ENCODE measurements at places on chromosomes 16 and 17.

- H3K4me3 ChIP-seq: peak overlapping the region; percentile 71
- peaks cover 27% of the 10 kb centered on the region for H3K36me3 ChIP-seq
Observed at GRCh38 chr17:77445760-77446532, 305.2 kb downstream of the SEC14L1 start.

- H3K36me3 ChIP-seq: peaks cover 4% of the 10 kb centered on the region
- peak overlapping the region; percentile 84 for H3K4me3 ChIP-seq
- DNase-seq: peak; percentile 76
- peaks cover 2% of the 10 kb centered on the region for H3K27me3 ChIP-seq
- H3K27ac ChIP-seq: peak overlapping the region; percentile 84
Observed at GRCh38 chr16:3149630-3150345, 15.0 kb downstream of the ZNF213 start.

- no peak overlapping the region for H3K4me3 ChIP-seq
- no peak for DNase-seq
- H3K4me1 ChIP-seq: peaks cover 39% of the 10 kb centered on the region
- peak overlapping the region; percentile 93 for H3K27ac ChIP-seq
- no peaks in the 10 kb centered on the region for H3K27me3 ChIP-seq
Observed at GRCh38 chr16:67992661-67993206, 6.5 kb downstream of the DPEP2 start.

- H3K4me1 ChIP-seq: peaks cover 1% of the 10 kb centered on the region
- DNase-seq: no peak
- H3K4me3 ChIP-seq: peak overlapping the region; percentile 45
- H3K27me3 ChIP-seq: no peaks in the 10 kb centered on the region
Observed at GRCh38 chr16:90031186-90031930, 12.1 kb upstream of the DBNDD1 start.

- no peaks in the 10 kb centered on the region for H3K27me3 ChIP-seq
- H3K4me3 ChIP-seq: no peak overlapping the region
- H3K4me1 ChIP-seq: no peaks in the 10 kb centered on the region
- H3K36me3 ChIP-seq: no peaks in the 10 kb centered on the region
- H3K27ac ChIP-seq: no peak overlapping the region
- DNase-seq: no peak
Observed at GRCh38 chr16:61937646-61938045, 98.6 kb downstream of the CDH8 start.

DNA sequence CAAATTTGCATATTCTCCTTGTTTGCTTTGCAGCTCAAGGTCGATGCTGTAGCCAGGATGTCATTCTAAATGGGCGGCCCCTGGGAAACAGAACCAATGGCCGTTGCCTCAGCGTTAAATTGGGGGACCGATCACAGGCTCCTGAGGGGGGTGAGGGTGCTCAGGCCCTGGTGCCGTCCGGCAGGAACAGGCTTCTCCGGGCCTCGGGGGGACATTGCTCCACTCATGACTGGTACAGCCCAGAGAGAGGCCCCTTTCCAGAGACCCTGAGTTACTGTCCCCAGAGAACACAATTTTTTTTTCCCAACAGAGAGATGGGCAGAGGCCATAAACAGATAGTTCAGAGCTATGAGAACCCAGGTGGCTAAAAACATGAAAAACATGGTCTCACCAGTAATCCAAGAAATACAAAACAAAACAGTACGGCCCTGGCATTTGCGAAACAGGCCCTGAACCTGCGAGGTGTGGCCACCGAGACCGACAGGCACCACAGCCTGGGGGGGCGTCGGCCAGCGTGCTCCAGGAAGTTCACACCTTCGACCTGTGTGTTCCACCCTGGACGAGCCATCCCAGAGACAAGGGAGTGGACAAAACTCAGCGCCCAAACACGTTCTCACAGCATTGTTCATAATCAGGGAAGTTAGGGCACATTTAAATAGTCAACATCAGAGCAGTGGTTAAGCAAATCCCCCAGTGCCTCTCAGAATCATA lies 82.8 kb downstream of the METRNL start:
- peaks cover 22% of the 10 kb centered on the region for H3K27me3 ChIP-seq
- H3K4me1 ChIP-seq: no peaks in the 10 kb centered on the region

- no peaks in the 10 kb centered on the region for H3K27me3 ChIP-seq
- no peak for DNase-seq
- H3K4me1 ChIP-seq: peaks cover 8% of the 10 kb centered on the region
- no peak overlapping the region for H3K4me3 ChIP-seq
- H3K36me3 ChIP-seq: no peaks in the 10 kb centered on the region
Observed at GRCh38 chr16:4176906-4177417, 60.7 kb upstream of the ADCY9 start.

DNA sequence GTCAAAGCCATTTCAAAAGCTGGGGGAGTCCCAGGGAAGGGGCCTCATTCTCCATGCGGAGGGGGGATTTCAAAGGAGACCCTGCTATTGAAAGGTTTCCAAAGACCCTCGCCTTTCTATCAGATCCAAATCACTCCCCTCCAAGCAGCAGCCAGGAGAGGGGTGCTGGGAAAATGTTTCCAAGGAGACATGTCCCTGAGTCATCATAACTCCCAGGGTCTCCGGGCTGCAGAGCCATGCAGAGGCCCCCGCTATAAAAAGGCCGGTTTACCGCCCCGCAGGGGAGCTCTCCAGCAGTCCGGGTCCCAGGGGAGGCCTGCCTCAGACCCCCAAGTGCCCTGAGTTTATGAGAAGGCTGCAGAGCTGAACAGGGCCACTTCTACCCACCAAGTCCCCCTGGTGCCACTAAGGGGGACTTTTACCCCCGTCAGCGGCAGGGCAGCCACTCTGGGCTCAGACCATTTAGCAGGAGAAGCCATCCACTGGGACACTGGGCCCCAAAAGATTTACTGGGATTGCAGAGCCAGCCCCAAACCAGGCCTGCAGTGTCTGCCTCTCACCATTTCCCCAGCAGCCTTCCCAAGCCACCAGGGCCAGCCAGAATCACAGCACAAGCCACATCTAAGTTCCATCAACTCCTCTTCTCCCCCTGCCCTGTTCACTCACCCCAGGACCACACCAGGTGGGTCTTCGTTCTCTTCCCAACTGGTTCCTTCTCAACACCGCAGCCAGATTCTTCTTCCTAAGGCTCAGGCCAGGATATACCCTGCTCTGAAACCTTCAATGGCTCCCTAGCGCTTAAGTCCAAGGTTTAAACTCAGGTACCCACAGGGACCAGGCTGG lies 234.4 kb downstream of the ZNF423 start:
- H3K27ac ChIP-seq: no peak overlapping the region
- no peak for DNase-seq
- no peaks in the 10 kb centered on the region for H3K27me3 ChIP-seq
- no peaks in the 10 kb centered on the region for H3K4me1 ChIP-seq
- H3K36me3 ChIP-seq: no peaks in the 10 kb centered on the region

GRCh38 chr16:64910356-64910755 lies 211.5 kb downstream of the CDH11 start:
- no peaks in the 10 kb centered on the region for H3K4me1 ChIP-seq
- no peak for DNase-seq
- H3K36me3 ChIP-seq: no peaks in the 10 kb centered on the region
- H3K27ac ChIP-seq: no peak overlapping the region

GRCh38 chr16:63629272-63629671 lies 1492.6 kb downstream of the CDH11 start:
- no peak overlapping the region for H3K4me3 ChIP-seq
- H3K27ac ChIP-seq: no peak overlapping the region
- H3K36me3 ChIP-seq: no peaks in the 10 kb centered on the region
- H3K4me1 ChIP-seq: no peaks in the 10 kb centered on the region
- DNase-seq: no peak
- H3K27me3 ChIP-seq: no peaks in the 10 kb centered on the region

GRCh38 chr16:30173054-30173453 lies 10.3 kb upstream of the CORO1A start:
- DNase-seq: no peak
- H3K27ac ChIP-seq: no peak overlapping the region
- no peaks in the 10 kb centered on the region for H3K36me3 ChIP-seq
- no peaks in the 10 kb centered on the region for H3K4me1 ChIP-seq

DNA sequence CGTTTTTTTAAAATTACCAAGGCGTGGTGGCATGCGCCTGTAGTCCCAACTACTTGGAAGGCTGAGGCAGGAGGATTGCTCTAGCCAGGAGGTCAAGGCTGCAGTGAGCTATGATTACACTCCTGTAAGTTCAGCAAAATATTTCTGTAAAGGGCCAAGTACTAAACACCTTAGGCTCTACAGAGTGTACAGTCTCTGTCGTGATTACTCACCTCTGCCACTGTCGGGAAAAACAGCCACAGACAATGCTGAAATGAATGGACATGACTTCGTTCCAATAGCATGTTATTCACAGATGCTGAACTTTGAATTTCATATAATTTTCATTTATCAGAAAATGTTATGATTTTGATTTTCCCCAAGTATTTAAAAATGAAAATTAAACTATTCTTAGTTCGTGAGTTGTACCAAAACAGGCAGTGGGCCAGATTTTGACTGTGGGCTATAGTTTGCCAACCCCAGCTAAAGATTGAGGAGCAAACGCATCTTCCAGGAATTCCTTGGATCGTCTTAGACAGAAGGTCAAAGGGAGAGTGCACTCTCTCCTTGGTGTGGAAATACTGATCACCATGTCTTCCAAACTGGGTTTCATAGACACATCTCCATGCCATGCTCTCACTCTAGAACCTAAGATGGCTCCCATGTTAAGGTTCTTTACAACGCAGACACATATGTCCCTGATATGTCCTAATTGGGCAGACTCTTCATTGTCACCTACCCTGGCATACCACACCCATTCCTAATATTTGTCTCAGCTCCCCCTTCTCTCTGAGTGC lies 89.5 kb downstream of the MARF1 start:
- no peaks in the 10 kb centered on the region for H3K27me3 ChIP-seq
- no peak overlapping the region for H3K4me3 ChIP-seq
- H3K36me3 ChIP-seq: no peaks in the 10 kb centered on the region
- peaks cover 34% of the 10 kb centered on the region for H3K4me1 ChIP-seq

DNA sequence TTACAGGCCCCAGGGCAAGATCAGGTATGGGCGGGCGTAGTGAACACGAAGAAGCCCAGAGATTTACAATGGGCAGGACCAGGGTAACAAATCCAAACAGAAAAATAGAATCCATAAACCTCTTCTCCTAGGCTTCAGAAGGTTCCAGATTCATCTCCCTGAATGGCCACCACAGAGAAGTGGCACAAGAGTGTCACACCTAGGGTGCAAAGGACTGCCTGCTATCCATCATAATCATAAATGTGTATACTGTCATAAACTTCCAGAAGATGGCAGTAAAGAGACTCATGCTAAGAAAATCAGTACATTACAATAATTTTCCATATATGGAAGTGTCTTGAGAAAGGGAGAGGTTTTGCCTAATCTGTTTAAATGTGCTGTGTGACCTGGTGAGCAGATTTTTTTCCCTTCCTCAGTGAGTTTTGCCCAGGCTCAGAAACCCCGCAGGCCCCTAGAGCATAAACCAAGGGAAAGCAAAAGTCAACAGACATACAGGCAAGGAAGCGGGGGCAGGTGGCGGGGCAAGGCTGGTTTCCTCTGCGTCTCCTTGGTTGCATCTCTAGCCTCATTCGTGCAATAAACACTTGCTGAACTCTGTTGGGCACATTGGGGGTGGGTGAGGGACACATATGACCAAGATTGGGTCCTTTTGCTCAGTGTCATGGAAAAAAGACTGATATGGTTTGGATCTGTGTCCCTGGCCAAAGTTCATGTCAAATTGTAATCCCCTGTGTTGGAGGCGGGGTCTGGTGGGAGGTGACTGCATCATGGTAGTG lies 92.0 kb upstream of the CDH5 start:
- H3K4me3 ChIP-seq: no peak overlapping the region
- DNase-seq: no peak
- H3K27ac ChIP-seq: no peak overlapping the region
- H3K27me3 ChIP-seq: peaks cover 42% of the 10 kb centered on the region

DNA sequence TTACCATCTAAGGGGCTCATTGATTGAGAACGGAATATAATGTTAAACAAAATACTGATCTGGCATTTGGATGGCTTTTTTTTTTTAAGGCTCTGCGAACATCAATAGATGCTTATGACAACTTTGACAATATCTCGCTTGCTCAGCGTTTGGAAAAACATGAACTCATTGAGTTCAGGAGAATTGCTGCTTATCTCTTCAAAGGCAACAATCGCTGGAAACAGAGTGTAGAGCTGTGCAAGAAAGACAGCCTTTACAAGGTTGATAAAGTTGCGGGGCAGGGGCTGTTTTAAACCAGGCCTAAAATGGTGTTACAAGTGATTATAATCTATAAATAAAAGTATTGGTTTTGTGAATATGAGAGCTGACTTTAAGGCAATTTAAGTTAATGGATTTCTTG lies 22.3 kb downstream of the PTRH2 start:
- no peak for DNase-seq
- no peaks in the 10 kb centered on the region for H3K27me3 ChIP-seq
- no peak overlapping the region for H3K4me3 ChIP-seq
- H3K4me1 ChIP-seq: peaks cover 30% of the 10 kb centered on the region

DNA sequence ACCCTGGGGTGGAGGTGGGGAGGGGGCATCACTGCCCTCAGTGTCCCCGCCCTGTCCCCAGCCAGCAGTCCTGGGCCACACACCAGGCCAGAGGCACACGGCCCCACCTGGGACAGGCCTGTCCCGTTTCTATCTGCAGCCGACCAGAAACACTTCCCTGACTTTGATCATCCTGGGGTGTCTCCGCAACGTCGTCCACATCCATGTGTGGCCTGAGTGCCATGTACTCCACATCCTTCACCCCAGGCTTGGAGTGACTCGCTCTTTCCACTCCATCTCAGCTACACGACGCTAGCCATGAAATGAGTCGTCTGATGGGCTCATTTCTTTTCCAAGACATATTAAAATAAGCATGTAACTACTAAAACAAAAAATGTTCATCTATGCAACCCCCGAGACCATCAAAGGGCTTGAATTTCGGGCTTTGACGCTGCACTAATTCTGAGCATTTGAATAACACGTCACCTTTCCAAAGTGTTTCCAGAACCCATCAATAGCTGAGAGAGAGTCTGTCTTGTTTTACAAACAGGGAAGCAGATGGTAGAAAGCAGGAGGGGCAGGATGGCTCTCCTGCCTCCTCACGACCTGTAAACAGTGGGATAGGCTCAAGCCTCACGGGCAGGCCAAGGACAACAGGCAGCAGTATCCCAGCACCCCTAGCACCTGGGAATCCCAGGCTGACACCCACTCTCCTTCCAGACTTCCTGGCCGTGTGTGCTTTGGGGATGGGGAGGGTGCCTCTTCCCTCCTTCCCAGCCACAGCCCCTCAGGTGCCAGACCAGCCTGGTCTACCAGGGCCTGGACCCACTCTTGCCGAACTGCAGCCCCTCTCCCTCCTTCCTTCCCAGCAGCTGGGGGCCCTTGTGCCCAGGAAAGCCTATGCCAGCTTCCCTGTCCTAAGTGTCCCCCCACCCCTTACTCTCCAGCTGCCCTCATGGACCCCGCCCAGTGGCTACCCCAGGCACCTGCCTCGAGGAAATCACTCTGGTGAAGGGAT lies 20.0 kb upstream of the RASD1 start:
- no peak for DNase-seq
- peaks cover 7% of the 10 kb centered on the region for H3K4me1 ChIP-seq
- no peak overlapping the region for H3K27ac ChIP-seq
- H3K36me3 ChIP-seq: peaks cover 2% of the 10 kb centered on the region

DNA sequence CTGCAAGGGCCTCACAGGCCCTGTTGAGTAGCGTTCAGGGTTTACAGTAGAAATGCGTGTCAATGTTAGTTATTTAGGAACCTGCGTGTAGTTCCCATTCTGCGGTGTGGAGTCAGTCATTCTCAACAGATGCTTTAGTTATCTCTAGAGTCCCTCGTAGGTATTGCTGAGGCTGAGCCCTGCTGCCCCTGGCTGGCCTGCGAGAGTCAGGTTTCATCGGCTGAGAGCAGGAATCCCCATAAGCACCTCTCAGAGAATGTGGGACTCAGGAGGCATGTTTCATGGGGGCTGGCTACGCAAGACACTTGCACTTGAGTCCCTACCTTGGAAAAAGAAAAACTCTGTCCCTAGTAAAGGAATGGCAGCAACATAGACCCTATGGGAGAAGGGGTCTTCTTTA lies 347.5 kb upstream of the ASIC2 start:
- H3K4me3 ChIP-seq: no peak overlapping the region
- no peak for DNase-seq
- no peaks in the 10 kb centered on the region for H3K36me3 ChIP-seq
- peaks cover 9% of the 10 kb centered on the region for H3K27me3 ChIP-seq

All from activated T-cell treated with anti-CD3 and anti-CD28 coated beads, Interleukin-2, amount 50 U/mL, for 24 hours (primary cell).